Right renal cortex interstitium (tissue), 3 donors: ENCODE measurements at places on chromosomes 3 and 15.

- peak; percentile 74 for DNase-seq
Observed at GRCh38 chr3:102229062-102229655, 205.7 kb upstream of the ZPLD1 start.

GRCh38 chr3:171566803-171567422 lies 106.7 kb upstream of the TNIK start:
- no peak for DNase-seq

GRCh38 chr3:139774560-139775302 lies 97.0 kb upstream of the NMNAT3 start:
- DNase-seq: no peak

DNA sequence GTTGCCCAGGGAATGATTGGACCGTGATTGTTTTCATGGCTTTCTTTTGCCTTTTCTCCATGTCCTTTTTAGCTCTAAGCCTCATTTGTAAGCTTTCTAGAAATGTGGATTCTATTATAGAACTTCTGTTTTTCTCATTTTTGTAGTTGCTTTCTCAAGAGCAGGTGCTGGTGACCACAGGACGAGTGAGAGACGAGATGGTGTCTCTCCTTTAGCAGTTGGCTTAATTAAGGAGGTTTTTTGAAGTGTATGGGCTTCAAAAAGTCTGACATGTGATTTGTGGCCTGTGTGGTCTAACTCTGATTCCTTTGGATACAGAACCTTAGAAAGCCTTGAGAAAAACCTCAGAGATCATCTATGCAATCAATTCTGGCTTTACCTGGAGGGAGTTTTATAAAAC lies 292.8 kb downstream of the LPP start:
- DNase-seq: no peak

- DNase-seq: no peak
Observed at GRCh38 chr3:124685481-124685880, 44.8 kb upstream of the UMPS start.

- DNase-seq: no peak
Observed at GRCh38 chr3:23130406-23130805, 72.7 kb upstream of the UBE2E2 start.

DNA sequence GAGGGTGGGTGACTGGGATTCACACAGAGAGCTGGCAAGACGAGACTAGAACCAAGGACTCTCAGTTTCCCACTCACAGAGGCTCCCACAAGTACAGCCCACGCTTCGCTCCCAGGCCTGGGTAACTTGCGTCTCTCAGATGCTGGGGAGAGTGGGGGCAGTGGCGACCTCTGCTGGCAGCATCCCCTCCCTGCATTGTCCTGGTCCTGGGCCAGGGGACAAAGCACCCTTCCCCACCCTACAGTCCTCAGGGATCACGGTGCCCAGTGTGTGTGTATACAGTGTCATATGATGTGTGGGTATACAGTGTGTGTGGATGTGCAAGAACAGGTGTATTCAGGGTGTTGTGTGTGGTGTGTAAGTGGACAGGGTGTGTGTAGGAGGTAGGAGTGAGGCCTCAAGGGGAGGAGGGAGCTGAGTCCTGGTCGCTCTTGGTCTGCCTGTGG lies 12.8 kb downstream of the VILL start:
- no peak for DNase-seq
